ENCODE measurements at places on chromosomes 11 and 22.

DNA sequence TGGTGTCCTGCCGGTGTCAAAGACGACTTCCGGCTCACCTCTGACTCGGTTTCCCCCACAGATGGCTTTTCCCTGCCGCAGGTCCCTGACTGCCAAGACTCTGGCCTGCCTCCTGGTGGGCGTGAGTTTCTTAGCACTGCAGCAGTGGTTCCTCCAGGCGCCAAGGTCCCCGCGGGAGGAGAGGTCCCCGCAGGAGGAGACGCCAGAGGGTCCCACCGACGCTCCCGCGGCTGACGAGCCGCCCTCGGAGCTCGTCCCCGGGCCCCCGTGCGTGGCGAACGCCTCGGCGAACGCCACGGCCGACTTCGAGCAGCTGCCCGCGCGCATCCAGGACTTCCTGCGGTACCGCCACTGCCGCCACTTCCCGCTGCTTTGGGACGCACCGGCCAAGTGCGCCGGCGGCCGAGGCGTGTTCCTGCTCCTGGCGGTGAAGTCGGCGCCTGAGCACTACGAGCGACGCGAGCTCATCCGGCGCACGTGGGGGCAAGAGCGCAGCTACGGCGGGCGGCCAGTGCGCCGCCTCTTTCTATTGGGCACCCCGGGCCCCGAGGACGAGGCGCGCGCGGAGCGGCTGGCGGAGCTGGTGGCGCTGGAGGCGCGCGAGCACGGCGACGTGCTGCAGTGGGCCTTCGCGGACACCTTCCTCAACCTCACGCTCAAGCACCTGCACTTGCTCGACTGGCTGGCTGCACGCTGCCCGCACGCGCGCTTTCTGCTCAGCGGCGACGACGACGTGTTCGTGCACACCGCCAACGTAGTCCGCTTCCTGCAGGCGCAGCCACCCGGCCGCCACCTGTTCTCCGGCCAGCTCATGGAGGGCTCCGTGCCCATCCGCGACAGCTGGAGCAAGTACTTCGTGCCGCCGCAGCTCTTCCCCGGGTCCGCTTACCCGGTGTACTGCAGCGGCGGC lies 5.5 kb downstream of the B3GNT6 start:
- no peak for DNase-seq

DNA sequence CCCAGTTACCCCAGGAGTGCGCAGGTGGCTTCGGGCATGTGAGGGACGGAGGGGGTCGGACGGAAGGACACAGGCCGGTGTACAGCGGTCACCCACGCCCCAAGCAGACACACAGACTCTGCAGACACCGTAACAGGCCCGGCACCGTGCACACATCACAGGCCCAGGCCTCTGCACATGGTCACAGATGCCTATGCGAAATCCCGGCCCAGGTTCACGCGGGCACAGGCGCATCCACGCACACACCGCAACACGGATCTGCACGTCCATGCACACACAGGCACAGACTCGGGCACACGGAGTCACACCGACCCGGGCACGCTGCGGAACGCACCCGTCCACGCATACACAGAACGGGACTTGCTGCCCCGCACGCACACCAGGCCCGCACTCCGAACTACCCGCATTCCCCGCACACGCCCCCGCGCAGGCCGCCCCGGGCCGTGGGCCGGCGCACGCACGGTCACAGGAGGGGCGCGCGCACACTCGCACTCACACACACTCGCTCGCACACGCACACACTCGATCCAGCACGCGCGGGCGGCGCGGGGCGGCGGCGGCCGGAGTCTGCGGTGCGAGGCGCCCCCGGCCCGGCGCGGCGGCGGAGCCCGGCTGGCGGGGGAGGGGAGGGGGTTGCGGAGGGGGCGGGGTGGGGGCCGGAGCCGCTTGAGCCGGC lies at the start of gene MGAT3:
TSS of gene MGAT3 (plus strand) at position 491 of the 676 bp plus-strand sequence. CDS start 30,336 bp downstream, outside the sequence.
- DNase-seq: no peak

- DNase-seq: no peak
Measured at GRCh38 chr11:69818603-69819441, at the start of gene FGF3. Gene FGF3, minus strand, starts transcription at chr11:69819416. Its CDS starts 483 bp downstream, at chr11:69818933.

GRCh38 chr11:59207988-59208451 lies 4.7 kb downstream of the MPEG1 start:
- DNase-seq: peak; percentile 13

Data from NCI-H1048 (cell line).